ENCODE measurements at places on chromosomes 3 and 15. TPM values are rescaled to one million over a fixed set of nuclear protein-coding genes. Genes with fewer than 3 reads are reported as not detected.

GRCh38 chr15:39786447-39787056 lies 3.9 kb upstream of the FSIP1 start:
- peak; percentile 41 for DNase-seq

DNA sequence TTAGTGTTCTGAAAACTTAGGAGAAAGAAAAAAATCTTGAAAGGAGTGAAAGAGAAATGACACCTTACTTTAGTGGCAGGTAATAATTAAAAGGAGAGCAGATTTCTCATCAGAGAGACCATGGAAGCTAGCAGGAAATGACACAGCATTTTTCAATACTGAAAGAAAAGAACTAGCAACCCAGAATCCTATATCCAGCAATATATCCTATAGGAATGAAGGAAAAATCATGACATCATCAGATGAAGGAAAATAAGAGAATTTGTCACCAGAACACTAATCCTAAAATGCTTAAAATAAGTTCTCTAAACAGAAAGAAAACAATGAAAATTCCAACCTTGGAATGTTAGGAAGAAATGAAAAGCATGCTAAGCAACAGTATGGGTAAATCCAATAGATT lies 39.8 kb upstream of the MDFIC2 start:
- no peak for DNase-seq

GRCh38 chr15:66269326-66270090 lies 16.0 kb upstream of the MEGF11 start:
- peak; percentile 71 for DNase-seq

GRCh38 chr15:64050281-64051092 lies 4.2 kb upstream of the DAPK2 start:
- no peak for DNase-seq

The PRICKLE2 gene
- 6.3 TPM for total RNA-seq
